Substantia nigra (tissue), 51 donors: ENCODE measurements at places on chromosomes 6 and 20.

DNA sequence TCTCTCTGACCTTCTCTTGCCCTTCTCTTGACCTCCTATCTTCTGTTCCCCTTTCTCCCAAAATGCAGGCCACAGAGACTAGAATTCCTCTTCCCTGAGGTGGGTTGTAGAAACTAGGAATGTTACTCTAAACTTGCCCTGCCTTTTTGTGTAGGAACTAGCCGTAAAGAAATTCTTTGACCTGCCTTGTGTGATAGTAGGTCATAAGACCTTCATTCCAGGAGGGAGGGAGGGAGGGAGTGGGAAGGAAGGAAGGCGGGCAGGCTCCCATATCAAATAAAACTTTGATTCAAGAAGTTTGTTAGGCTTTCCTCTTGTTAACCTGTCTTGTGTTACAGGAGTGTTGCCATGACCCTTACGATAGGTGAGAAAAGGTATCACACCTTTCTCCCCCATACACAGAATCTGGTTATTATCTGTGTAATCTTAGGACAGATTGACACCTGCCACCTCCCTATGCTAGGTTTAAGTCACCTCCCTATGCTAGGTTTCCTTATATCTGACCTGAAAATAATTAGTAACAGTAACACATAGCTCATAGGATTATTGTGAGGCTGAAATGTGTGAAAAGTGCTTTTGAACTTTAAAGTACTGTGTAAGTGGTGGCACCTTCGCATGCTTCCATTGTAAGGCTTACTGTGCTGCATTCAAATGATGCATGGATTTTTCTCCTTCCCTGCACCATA, 32.6 kb upstream of the FUCA2 start:
- no peak for DNase-seq

DNA sequence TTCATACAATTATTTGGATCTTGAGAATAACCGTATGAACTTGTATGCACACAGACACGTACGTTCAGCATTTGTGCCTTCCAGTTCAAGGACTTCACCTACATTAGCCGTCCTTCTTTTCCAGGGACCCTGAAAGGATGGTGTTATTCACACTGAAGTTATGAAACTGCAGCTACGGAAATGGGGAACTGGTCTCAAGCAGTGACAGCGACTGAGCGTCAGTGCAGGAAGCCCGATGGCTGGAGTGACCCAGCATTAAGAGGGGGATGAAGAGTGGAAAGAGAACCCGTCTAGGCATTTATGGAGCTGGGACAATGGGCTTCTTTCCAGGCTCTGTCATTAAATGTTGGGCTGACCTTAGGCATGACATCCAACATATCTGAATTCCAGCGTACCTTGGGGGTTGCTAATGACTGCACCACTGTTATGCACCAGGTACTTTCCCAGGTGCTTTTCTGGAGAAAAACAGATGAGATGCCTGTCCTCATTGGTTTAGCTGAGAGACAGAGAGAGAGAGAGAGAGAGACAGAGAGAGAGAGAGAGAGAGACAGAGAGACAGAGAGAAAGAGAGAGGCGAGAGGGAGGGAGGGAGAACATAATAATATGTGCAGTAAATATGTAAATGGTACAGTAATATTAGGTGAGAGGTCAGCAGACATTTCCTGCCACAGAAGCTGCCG, 204.7 kb upstream of the EXOC2 start:
- no peak for DNase-seq

- DNase-seq = no peak
Measured at GRCh38 chr6:154806804-154807203, 73.6 kb downstream of the SCAF8 start.

GRCh38 chr6:135972586-135972985, 121.1 kb downstream of the PDE7B start:
- DNase-seq = no peak

GRCh38 chr6:36169023-36170007, 27.2 kb upstream of the BRPF3 start:
- no peak for DNase-seq

DNA sequence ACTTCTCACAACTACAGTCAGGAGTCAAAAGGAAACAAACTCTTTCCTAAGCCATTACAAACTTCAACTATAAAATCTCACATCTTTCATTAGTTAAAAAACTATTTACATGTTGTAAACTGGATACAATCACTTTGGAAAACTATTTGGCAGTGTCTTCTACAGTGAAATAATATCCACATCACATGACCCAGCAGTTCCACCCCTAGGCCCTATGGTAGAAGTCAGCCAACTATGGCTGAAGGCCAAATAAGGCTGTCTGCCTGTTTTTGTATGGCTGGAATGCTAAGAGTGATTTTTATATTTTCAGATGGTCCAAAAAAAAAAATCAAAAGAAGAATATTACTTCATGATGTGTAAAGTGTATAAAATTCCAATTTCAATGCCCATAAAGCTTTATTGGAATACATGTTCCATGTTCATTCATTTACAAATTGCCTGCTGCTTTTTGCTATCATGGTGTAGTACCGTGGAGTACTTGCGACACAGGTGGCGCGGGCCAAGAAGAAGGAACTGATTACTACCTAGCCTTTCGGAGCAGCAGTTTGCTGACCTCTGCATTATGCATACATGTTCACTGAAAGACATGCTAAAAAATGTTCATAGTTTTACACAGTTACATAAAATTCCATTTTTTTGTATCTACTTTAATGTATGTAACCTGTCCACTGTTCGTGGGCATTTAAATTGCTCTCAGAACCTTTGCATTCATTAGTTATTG, 129.0 kb downstream of the KIF16B start:
- no peak for DNase-seq

- no peak for DNase-seq
Measured at GRCh38 chr6:85797993-85798392, 155.3 kb upstream of the SYNCRIP start.

GRCh38 chr20:24734139-24734538, 214.9 kb upstream of the CST7 start:
- DNase-seq = no peak

GRCh38 chr6:148203281-148203925, 139.2 kb upstream of the SASH1 start:
- no peak for DNase-seq

GRCh38 chr6:138454981-138455706, 44.1 kb downstream of the NHSL1 start:
- no peak for DNase-seq

DNA sequence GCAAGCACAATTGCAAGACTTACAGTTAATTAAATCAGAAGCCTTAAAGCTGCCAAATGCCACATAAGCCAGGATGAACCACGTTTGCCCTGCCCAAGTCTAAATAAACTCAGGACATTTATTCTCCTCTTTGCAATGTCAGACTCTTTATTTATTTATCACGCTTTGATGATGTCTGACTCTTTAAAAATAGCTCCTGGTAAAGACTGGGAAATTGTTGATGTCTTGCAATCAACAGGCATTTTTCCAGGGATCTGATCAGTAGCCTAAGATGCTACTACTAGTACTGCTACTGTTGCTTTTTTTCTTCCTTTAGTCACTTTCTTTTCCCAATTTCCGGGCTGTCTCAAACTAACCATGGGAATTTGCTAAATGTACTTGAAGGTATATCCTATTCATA, 365.8 kb upstream of the MARCKS start:
- DNase-seq = no peak

DNA sequence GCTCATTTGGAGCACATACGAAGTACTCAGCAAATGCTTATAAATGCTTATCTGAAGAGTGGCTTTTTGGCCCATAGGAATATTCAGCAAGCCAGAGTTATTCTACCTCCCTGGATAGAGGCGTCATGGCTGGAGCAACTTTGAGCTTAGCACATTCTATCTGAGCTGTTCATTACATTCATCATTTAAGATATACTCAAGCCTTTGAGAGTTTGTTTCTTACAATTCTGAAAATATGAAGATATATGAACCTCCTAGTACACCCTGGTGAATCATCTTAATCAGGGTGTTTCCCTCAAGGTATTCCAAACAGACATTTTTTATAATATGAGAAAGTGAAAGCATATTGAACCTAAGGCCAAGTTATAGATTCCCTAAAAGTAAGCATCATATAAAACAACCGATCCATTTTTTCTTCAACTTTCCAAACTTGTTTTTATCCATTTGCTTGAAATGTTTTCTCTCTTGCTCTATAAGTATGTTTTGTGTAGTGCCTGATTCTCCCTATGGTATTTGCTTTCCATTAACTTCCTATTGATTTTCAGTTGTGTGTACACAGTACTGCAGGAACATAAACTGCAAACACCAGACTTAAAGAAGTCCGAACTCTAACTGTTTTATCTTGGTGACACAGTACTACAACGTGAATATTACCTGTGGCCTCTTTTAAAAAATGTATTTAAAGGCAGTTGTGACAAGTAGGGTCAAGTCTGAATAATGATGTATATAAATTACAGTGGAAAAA, 139.7 kb upstream of the PTPRK start:
- no peak for DNase-seq

DNA sequence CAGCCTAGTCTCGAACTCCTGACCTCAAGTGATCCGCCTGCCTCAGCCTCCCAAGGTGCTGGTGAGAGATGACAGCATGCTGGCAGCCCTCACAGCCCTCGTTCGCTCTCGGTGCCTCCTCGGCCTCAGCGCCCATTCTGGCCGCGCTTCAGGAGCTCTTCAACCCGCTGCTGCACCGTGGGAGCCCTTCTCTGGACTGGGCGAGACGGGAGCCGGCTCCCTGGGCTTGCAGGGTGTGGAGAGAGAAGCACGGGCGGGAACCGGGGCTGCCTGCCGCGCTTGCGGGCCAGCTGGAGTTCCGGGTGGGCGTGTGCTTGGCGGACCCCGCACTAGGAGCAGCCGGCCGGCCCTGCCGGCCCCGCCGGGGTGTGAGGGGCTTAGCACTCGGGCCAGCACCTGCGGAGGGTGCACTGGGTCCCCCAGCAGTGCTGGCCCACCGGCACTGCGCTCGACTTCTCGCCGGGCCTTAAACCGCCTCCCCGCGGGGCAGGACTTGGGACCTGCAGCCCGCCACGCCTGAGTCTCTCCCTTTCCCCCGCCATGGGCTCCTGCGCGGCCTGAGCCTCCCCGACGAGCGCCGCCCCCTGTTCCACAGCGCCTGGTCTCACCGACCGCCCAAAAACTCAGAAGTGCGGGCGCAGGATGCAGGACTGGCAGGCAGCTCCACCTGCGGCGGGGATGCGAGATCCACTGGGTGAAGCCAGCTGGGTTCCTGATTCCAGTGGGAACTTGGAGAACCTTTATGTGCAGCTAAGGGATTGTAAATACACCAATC, 31.5 kb upstream of the RANBP9 start:
- DNase-seq = no peak

GRCh38 chr6:156658966-156659821, 118.0 kb upstream of the ARID1B start:
- no peak for DNase-seq

- no peak for DNase-seq
Measured at GRCh38 chr6:56434606-56435005, 187.2 kb upstream of the COL21A1 start.

DNA sequence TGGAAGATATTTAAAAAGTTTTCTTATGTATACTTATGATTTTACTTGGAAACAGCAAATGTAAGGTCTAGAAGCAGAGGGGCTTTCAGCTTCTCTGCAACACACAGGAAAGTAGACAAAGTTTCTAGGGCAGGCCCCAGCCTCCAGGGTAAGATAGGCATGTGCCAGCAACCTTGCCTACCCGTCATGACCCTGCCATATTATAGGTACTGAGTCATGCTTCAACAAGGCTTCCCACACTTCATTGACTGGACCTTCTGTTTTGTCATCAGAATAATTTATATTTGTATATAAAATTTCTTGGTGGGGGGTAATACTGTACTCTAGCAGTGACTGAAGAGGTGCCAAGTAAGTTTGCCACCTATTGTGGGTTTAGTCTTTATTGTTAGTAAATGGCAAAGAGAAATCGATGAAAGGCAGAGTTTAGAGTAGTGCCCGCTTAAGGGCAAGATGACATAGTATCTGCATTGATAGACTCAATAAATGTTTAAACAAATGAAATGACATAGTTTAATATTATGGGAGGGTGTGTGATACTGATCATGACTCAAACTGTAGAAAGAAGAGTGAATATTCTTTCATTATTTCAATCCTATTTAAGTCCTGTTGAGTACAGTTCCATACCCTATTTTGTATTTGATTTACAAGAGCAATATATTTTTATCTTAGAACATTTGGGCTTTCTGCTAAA, 95.6 kb downstream of the JARID2 start:
- DNase-seq = no peak

GRCh38 chr6:105896821-105897095, 189.4 kb upstream of the PRDM1 start:
- no peak for DNase-seq

DNA sequence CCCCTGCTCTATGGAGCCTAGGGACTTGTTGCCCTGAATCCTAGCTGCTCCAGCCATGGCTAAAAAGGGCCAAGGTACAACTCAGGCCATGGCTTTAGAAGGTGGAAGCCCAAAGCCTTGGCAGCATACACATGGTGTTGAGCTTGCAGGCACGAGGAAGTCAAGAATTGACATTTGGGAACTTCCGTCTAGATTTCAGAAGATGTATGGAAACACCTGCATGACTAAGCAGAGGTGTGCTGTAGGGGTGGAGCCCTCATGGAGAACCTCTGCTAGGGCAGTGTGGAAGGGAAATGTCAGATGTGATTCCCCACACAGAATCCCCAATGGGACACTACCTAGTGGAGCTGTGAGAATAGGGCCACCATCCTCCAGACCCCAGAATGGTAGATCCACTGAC, 95.1 kb upstream of the TMEM170B start:
- no peak for DNase-seq

GRCh38 chr6:142407685-142408273, 106.0 kb downstream of the ADGRG6 start:
- DNase-seq = no peak

DNA sequence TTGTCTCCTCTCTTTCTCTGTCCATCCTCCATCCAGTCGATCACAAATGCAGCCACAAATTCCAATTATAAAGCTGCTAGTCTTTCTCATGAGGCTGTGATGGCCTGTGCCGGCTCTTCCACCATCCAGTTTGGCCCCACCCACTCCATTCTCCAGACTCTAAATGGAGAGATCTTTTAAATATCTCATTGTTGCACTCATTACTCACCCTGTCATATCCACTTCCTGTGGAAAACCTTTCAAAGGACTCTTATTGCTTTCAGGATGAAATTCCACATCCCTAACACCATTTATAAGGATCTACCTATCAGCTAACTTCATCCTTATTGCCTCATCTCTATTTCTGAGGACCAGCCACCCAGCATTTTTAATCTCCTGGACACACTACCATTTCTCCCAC, 70.6 kb downstream of the NRN1 start:
- DNase-seq = no peak

GRCh38 chr20:50744143-50744792, 12.9 kb downstream of the PARD6B start:
- DNase-seq = no peak

DNA sequence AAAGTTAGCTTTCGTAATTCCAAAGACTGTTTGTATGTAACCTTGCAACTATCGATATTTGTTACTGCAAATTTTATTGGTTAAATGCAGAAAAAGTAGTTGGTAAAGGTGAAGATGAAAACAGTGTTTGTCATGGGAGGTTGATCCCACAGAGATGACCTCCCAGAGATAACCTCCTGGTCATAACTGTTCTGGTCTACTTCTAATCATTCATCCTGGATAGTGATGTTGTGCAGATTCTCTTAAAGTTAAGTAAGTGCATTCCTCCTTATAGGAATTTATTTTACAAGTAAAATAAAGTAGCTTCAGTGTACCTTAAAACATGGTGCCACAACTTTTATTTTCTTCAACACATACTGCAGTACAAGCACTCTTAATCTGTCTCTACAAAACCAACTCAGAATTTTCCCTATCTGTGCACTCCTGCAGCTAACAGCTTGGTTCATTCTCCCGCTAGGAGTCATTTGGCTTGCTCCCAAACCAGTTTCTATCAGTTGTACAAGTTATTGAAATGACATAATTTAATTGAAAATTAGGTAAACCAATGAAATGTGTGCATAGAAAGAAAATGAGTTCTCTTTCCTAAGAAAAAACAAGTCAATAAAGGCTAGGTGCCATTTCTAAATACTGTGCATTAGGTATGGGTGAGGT, 19.2 kb downstream of the METTL24 start:
- DNase-seq = no peak
